Diencephalon (tissue), 1 donor: ENCODE measurements at places on chromosomes 4 and X. TPM values are rescaled to one million over a fixed set of nuclear protein-coding genes. Genes with fewer than 3 reads are reported as not detected.

The SMIM31 gene
- total RNA-seq, result not detected

The COX18 gene
- total RNA-seq, result 29.1 TPM

The NAA10 gene
- 26.1 TPM for total RNA-seq

The GAGE13 gene
- total RNA-seq, result not detected

The GPC3 gene
- 11.8 TPM for total RNA-seq

The PLRG1 gene
- 74.3 TPM for total RNA-seq

The POU3F4 gene
- total RNA-seq, result 20.8 TPM

The APELA gene
- not detected for total RNA-seq

The TMEM185A gene
- total RNA-seq, result 37.1 TPM

The KLF8 gene
- total RNA-seq, result 21.0 TPM

The RHOH gene
- total RNA-seq, result 0.46 TPM

The SPANXN3 gene
- not detected for total RNA-seq

The TRIM75 gene
- total RNA-seq, result not detected

The UGT2B11 gene
- total RNA-seq, result not detected

The CXCL5 gene
- total RNA-seq, result 0.92 TPM

The NLGN3 gene
- total RNA-seq, result 38.1 TPM

The FHDC1 gene
- 8.5 TPM for total RNA-seq

The RADX gene
- 32.5 TPM for total RNA-seq

The SHROOM2 gene
- total RNA-seq, result 38.8 TPM

The CSAG2 gene
- not detected for total RNA-seq

The FAM53A gene
- total RNA-seq, result 1.4 TPM

The MAGEA3 gene
- not detected for total RNA-seq

The NEIL3 gene
- total RNA-seq, result 8.5 TPM
